Upper lobe of left lung (tissue), 6 donors: ENCODE measurements at places on chromosomes 4 and X. TPM values are rescaled to one million over a fixed set of nuclear protein-coding genes. Genes with fewer than 3 reads are reported as not detected.

The NXF2 gene
- total RNA-seq, result not detected

The USP17L24 gene
- total RNA-seq, result not detected

The KCND1 gene
- 0.61 TPM for total RNA-seq

GRCh38 chr4:165972747-165973146 lies 99.7 kb downstream of the TLL1 start:
- no peaks in the 10 kb centered on the region for H3K27me3 ChIP-seq
- H3K4me1 ChIP-seq, result no peaks in the 10 kb centered on the region
- no peaks in the 10 kb centered on the region for H3K36me3 ChIP-seq
- H3K27ac ChIP-seq, result no peak overlapping the region
- H3K4me3 ChIP-seq, result no peak overlapping the region

DNA sequence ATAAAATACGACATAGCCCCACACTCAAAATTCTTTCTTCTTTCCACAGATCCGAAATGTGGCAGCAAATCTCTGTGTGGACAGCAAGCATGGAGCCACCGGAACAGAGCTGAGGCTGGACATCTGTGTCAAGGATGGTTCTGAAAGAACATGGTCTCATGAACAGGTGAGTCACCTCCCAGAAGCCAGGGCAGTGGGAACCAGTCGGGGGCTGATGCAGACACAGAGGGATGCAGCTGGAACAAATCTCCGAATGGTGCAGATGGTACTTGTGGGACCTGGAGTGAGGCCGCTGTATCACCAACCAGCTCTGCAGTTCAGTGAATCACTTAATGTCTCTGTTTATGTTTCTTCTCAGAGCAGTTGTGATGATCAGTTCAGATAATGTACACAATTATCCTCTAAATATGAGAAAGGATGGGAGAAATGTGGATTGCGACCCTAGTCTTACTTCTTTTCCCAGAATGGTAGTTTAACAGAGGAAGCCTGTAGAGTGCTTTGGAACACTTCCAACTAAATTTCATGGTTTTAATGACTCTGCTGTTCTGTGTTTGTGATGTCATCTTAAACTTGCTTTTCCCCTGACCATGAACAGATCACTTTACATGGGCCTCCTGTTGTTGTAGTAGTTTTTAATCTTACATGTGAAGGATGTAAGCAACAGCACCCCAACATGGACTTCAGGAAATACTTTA lies 159.3 kb upstream of the GALNT7 start:
- H3K4me1 ChIP-seq, result no peaks in the 10 kb centered on the region
- DNase-seq, result no peak
- H3K4me3 ChIP-seq, result no peak overlapping the region
- no peak overlapping the region for H3K27ac ChIP-seq

- H3K36me3 ChIP-seq, result no peaks in the 10 kb centered on the region
- no peak overlapping the region for H3K27ac ChIP-seq
- H3K4me3 ChIP-seq, result no peak overlapping the region
- no peaks in the 10 kb centered on the region for H3K27me3 ChIP-seq
Observed at GRCh38 chr4:15042529-15043167, 40.4 kb downstream of the CPEB2 start.

- no peak overlapping the region for H3K4me3 ChIP-seq
- no peaks in the 10 kb centered on the region for H3K4me1 ChIP-seq
- H3K27ac ChIP-seq, result no peak overlapping the region
- DNase-seq, result no peak
Observed at GRCh38 chrX:130224810-130225209, 43.9 kb downstream of the ZNF280C start.

- H3K4me1 ChIP-seq, result no peaks in the 10 kb centered on the region
- no peaks in the 10 kb centered on the region for H3K36me3 ChIP-seq
- no peak overlapping the region for H3K27ac ChIP-seq
- no peaks in the 10 kb centered on the region for H3K27me3 ChIP-seq
- DNase-seq, result no peak
- H3K4me3 ChIP-seq, result no peak overlapping the region
Observed at GRCh38 chrX:20571611-20572010, 304.9 kb upstream of the RPS6KA3 start.

- H3K27ac ChIP-seq, result no peak overlapping the region
- H3K36me3 ChIP-seq, result no peaks in the 10 kb centered on the region
- no peaks in the 10 kb centered on the region for H3K27me3 ChIP-seq
- DNase-seq, result no peak
- no peak overlapping the region for H3K4me3 ChIP-seq
Observed at GRCh38 chrX:31921236-31921635, 849.4 kb upstream of the FTHL17 start.

- no peak overlapping the region for H3K27ac ChIP-seq
- no peaks in the 10 kb centered on the region for H3K36me3 ChIP-seq
- H3K4me3 ChIP-seq, result no peak overlapping the region
- no peaks in the 10 kb centered on the region for H3K4me1 ChIP-seq
- no peak for DNase-seq
Observed at GRCh38 chr4:70544279-70544868, 26.0 kb downstream of the AMTN start.
